Left renal cortex interstitium (tissue), 4 donors: ENCODE measurements at places on chromosomes 12 and 14.
A peak's percentile ranks its signal among the peaks of the same experiment; 100 is the strongest.

DNA sequence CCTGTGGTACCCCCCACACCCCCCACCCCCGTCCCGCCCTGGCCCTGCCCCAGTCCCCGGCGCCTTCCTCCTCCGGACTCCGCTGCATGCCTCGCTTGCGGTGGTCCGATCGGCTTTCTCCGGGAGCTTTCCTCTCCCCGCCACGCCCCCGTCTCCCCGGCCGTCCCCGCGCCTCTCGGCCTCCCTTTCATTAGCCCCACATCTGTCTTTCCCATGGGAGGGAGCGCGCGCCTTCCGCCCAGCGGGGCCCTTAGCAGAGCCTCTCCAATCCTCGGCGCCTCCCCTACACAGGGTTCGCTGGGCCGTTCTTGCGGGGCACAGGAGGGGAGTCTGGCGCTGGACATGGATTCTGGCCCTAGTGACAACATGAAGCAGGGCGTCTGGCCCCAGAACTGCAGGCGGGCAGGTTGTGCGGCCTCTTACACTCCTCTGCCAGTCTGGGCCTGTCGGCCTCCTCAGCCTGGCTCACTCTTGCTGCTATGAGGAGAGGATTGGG lies 1.5 kb upstream of the EFS start:
- DNase-seq, result peak; percentile 80

DNA sequence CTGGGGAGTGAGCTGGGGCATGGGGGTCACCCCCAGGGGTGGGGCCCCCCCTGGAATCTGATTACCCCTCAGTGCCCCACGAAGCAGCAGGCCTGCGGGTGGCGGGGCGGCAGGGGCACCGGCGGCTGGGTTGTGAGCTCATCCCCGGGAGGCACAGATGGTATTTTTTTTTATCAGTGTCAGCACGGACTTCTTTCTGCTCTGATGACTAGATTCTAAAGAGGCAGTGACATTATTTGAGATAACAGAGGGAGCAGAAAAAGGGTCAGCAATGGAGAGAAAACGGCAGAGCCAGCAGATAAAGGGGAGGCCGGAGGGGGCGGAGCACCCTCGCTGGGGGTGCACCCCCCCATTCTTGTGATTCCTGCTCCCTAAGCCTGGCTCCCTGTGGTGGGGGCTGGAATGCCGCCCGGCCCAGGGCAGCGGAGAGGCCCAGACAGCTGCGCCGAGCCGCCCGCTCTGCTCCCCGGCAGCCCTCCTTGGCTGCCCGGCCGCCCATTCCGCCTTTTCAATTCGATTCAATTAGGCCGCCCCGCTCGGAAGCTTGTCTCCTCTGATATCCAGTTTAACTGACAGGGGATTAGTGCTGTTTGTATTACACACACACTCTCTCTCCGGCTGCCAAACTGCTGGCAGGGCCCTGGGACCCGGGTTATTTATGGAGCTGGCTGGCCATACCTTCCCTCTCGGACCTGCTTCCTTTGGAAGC lies 32.9 kb downstream of the MVK start:
- DNase-seq, result no peak

- DNase-seq, result no peak
Measured at GRCh38 chr14:72776701-72777261, 117.1 kb downstream of the DPF3 start.

DNA sequence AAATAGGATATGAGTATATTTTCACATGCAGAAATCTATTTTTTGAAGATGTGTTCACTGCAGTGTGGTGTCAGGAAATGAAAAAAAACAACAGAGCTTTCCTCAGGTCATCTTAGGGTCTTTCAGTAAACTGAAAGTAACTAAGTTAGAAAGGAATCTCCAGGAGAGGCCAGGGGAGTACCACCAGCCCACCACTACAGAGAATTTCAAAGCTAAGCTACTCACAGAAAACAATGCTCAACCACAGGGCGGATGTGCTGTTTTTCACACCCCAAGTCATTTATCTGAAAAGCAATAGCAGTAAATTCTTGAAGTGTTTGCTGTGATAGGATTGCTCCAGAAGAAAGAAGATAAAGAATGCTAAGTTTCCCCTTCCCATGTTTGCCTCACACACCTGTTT lies 79.0 kb downstream of the IFNG start:
- no peak for DNase-seq

GRCh38 chr14:105260959-105261358 lies 12.6 kb downstream of the BTBD6 start:
- DNase-seq, result no peak

GRCh38 chr12:67459578-67459977 lies 189.0 kb upstream of the DYRK2 start:
- no peak for DNase-seq

GRCh38 chr14:94545131-94545841 lies 16.0 kb upstream of the SERPINA4 start:
- DNase-seq, result no peak

- DNase-seq, result no peak
Measured at GRCh38 chr14:24403294-24403998, 4.6 kb downstream of the NYNRIN start.

- no peak for DNase-seq
Measured at GRCh38 chr14:90517076-90517841, 120.4 kb downstream of the CALM1 start.

GRCh38 chr14:90301668-90302090 lies 30.1 kb downstream of the NRDE2 start:
- peak; percentile 13 for DNase-seq
